ENCODE measurements at places on chromosomes 2 and 18.

DNA sequence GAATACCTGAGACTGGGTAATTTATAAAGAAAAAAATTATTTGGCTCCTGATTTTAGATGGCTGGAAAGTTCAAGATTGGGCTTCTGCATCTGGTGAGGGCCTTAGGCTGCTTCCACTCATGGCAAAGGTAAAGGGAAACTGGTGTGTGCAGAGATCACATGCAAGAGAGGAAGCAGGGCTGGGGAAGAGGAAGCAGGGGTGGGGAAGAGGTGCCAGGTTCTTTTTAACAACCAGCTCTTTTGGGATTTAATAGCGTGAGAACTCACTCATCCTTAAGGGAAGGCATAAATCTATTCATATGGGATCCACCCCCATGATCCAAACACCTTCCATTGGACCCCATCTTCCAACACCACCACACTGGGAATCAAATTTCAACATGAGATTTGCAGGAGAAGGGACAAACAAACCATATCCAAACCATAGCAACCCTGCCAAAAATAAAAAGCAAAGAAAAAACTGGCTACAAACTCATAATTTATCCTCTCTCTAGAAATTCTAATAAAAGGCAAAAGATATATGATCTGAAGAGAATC, 30.4 kb downstream of the PRKRA start:
- DNase-seq: no peak

GRCh38 chr2:82120115-82120514, 1815.6 kb upstream of the LRRTM1 start:
- no peak for DNase-seq

GRCh38 chr18:23498877-23499276, 4.4 kb upstream of the RMC1 start:
- peak; percentile 68 for DNase-seq

DNA sequence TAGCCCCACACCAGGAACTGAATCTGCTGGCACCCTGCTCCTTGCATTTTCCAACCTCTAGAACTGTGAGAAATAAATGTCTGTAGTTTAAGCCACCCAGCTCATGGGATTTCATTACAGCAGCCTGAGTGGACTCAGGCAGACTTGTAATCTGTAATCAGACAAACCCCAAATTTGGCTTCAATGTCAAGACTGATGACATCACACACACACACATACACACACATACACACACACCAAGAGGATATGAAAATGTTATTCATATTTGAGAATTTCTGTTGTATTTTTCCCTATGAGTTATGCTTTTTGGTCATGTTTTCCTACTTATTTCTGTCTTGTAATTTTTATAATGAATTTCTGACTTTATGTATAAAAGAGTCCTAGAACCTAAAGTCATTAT, 83.8 kb upstream of the GLI2 start:
- no peak for DNase-seq

DNA sequence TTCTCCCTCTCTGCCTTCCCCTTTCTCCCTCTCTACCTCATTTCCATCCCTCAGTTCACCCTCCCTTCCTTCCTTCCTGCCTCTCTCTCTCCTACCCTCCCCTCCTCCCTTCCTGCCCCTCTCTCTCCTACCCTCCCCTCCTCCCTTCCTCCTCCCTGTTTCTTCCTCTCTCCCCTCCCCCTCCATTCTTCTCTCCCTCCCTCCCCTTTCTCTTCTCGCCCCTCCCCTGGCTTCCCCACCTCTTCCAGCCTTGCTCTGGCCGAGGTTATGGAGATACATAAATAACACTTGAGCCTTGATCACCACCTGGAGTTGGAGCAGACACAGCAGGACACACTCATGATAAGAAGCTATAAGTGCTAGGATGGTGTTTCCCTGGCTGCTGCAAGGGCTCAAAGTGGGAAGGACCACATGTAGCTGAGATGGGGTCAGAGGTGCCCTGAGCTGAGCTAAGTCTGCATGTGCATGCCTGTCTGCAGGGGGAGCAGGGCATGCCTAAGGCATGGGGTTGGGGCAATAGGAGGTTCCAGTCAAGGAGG, 326.1 kb upstream of the HS6ST1 start:
- DNase-seq: no peak

GRCh38 chr2:24576146-24576545, 85.1 kb downstream of the NCOA1 start:
- DNase-seq: no peak

- no peak for DNase-seq
Observed at GRCh38 chr18:79275992-79276391, 119.7 kb upstream of the NFATC1 start.

DNA sequence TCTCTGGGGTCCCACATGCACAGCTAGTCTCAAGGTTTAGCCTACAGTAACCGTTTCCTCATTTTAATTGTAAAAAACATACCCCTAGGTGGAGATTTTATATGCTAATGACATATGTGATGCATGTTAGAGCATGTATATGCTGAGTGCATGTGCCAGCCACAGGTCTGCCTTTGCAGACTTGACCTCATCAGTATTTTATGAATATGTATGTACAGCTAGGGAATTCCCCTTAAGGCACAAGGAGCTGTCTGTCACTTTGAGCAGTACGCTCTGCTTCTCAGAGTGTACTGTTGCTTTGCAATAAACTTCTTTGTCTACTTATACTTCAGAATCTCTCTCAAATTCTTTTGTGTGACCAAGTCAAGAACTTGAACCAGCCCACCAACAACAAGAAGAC, 131.2 kb upstream of the ERBB4 start:
- no peak for DNase-seq

- DNase-seq: no peak
Observed at GRCh38 chr2:162212366-162212765, 30.9 kb downstream of the FAP start.

DNA sequence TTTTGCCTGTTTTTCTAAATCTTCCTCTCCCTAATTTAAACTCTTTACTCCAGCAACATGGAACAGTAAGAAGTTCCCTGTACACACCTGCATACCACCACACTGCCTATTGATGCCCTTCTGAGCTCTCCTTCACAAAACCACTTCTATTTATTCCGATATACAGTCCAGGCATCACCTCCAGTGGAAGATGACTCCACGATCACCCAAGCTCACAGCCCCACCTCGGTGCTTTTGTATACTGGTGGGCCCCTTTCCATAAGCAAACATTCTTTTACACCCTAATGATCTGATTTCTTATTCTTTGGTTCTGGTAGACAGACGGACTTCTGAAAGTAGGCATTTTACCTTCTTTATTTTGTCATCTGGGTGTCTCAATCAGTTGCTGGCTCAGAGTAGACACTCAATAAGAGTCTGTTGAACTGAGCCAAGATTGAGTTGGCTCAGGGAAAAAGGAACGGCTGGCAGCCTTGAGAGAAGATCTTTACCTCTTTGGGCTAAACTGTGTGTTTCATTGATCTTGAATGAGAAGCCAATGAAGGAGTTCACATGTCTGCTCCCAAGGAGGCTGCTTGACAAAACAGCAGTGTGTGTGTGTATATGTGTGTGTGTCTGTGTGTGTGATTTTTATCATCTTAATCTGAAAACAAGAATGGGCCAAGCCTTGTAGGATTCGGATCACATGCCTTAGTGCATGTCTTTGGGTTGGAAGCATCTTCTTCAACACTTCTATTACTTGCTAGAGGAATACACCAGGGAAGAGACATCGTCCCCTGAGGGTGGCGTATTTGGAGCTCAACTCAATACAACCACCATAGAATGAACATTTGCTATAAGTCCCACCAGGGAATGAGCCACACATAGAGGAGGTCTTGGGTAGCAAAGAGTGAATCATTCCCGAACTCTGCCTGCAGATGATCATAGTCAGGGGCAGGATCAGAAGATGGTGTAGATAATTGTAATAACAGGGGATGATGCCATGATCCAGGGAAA, 341.8 kb downstream of the CYRIA start:
- DNase-seq: no peak

DNA sequence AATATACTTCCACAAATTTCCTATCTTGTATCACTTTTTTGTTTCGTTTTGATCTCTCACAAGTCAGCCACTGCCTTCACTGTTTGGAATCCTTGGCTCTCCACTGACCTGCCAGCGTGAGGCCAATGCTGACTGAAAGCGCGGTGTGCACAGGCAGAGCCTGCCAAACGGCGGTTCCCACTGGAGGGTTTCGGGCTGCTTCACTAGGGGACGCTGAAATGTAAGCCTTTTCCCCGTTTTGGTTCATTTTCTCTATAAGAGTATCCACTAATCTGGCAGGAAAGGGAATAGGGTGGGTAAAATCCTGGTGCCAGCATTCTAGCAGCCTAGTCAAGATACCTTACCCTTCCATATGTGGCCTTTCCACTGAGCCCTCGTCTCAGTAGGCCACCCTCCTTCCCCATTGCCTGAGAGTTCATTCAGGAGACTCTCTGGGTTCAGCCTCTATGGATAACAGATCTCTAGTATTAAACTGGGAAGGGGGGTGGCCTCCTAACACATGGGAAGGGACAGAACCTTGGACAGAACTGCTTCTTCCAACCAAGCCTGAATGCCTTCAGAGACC, 91.5 kb downstream of the DYM start:
- DNase-seq: no peak

GRCh38 chr2:191038241-191038725, 24.3 kb upstream of the STAT1 start:
- DNase-seq: no peak

- no peak for DNase-seq
Observed at GRCh38 chr18:56076723-56077122, 488.7 kb upstream of the TCF4 start.

DNA sequence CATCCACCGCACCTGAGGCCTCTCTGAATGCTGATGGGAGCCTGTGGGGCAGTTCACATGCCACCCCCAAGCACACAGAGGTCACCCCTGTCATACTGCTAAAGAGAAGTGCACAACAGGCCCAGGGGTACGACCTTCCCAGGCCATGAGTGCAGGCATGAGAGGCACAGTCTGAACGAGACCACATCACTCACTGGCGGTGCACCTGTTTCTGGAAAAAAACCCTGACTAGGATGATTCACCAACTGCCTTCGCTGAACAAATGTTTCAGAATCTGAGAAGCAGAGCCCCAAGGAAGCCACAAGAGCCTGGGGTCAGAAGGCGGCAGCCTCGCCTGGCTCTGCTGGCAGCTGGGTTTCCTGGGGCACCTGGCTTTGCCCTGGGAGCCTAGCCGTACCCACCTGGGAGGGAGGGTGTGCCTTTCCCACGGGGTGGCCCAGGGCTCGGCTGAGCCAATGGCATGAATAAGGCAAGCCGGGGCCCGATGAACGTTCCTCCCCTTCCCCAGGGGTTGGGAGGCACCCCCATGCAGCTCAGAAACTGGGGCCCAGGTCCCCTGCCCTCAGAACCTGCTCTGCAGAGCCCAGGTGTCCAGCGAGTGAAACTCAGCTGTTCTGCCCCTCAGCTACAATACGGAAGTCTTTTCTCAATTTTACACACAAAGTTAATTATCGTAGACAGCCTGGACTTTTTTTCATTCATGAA, 73.8 kb downstream of the HDAC4 start:
- peak; percentile 67 for DNase-seq

GRCh38 chr18:9782073-9782857, 74.2 kb downstream of the RAB31 start:
- DNase-seq: no peak

DNA sequence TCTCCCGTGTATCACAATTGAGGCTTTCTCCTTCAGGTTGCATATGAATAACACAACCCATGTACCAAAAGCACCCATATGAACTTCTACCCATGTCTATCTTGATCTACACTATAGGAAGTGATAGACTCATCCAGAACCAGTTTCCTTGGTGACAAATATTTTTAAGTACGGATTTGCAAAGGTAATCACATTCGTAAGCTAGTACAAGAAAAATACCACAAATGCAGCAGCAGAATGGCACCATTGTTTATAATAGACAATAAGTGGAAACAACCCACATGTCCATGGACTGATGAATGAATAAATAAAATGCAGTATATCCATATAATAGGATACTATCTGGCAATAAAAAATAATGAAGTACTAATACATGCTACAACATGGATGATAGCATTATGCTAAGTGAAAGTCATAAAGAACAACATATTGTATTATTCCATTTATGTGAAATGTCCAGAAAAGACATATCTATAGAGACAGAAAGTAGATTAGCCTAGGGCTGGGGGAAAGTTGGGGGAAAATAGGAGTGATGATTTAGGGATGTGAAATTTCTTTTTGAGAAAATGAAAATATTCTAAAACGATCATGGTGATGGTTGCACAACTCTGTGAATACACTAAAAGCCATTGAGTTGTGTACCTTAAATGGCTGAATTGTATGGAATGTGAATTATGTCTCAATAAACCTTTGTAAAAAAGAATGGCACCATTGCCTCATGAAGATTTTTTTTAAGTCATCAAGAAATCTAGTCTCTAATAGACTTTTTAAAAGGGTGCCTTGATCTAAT, 3.4 kb upstream of the CCDC88A start:
- DNase-seq: no peak

DNA sequence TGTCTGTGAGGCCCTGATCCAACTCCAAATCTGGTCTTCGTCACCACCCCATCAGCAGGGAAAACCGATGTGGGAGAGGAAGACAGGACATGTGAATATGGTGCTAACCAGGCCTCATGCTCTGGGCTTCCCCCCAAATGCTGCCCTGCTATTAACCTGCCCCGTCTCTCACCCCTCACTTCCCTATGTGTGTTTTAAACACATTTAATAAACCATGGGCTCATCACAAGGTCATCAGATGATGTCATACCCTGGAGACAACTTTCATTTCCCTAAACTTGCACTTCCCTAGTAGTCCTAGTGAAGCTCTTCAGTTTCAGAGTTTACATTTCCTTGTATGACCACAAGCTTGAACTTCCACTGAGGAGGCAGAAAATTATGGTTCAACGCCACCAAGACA, 49.9 kb downstream of the CD8B2 start:
- DNase-seq: no peak

- DNase-seq: no peak
Observed at GRCh38 chr2:187575751-187576067, 21.5 kb upstream of the TFPI start.

- DNase-seq: no peak
Observed at GRCh38 chr2:236938126-236938525, 147.6 kb upstream of the COPS8 start.

DNA sequence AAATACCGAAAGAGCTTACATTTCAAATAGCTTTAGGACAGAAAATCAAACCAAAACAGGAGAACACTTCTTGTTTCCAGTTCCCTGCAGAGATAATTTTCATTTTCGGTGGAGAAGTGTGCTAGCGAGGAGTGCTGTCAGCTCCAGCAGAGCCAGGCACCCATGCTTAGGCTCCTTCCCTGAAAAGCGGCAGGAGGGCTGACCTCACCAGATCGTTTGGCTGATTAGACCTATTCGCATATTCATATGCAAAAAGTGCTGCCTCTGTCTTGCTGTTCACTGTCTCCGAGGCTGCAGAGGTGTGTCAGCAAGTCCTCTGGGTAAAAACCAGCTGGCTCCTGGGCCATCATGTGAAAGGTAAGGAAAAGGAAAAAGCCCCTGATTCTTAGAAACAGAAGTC, 225.8 kb upstream of the COPS8 start:
- DNase-seq: no peak

- no peak for DNase-seq
Observed at GRCh38 chr2:48240912-48241311, 289.0 kb upstream of the STON1 start.

GRCh38 chr2:145587922-145588321, 1068.0 kb upstream of the ZEB2 start:
- DNase-seq: no peak
